Foreskin keratinocyte (primary cell): ENCODE measurements at places on chromosomes 3 and 15.

DNA sequence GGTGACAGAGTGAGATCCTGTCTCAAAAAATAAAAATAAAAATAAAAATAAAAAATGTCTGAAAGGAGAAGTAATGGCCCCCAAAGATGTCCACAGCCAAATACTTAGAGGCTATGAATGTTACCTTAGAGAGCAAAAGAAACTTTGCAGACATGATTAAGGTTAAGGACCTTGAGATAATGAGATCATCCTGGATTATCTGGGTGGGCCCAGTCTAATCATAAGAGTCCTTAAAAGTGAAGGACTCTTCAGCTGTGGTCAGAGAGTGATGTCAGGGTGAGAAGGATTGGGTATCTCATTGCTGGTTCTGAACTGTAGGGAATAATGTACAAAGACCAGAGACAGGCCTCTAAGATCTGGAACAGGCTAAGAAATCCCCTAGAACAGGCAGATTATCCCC is 84.9 kb upstream of the POU1F1 start:
- no peak for DNase-seq

- no peak for DNase-seq
These were observed 83.6 kb downstream of the CLSTN2 start for GRCh38 chr3:140018556-140018955.

GRCh38 chr15:37372064-37372463 is 271.7 kb upstream of the MEIS2 start:
- DNase-seq, result peak; percentile 63

DNA sequence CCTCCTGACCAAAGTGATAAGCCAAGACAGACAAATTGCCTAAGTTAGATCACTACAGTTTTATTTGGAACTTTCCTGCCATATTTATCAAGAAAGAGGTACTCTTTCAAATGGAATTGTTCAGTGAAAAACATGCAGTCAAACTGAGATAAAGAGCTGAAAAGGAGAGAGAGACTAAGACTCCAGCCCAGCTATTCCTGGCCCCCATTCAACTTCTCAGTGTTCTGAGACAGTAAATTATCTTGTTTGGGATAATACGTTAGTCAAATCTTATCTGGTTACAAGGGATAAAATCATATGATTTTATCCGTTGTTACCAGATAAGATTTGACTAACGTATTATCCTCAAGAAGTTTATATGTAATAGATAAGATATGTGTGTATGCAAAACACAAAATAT is 67.6 kb upstream of the CMC1 start:
- no peak for DNase-seq

DNA sequence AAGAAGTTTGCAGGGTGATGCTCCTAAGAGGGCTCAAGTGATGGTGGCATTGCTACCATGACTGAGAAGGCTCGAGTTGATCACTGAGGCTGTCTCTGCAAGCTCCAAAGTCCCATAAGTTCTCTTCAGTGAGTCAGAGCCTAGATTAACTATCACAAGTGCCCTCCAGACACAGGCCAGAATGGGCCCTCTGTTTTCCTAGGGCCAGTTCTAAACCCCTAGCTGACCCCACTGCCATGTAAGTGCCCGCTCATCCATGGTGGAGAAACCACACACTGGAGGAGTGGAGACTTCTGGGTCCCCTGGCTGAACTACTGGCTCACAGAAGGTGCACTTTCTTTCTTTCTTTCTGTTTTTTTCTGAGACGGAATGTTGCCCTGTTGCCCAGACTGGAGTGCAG is 87.6 kb upstream of the WNT5A start:
- no peak for DNase-seq

GRCh38 chr15:65026756-65027155 is 2.7 kb downstream of the MTFMT start:
- no peak for DNase-seq

DNA sequence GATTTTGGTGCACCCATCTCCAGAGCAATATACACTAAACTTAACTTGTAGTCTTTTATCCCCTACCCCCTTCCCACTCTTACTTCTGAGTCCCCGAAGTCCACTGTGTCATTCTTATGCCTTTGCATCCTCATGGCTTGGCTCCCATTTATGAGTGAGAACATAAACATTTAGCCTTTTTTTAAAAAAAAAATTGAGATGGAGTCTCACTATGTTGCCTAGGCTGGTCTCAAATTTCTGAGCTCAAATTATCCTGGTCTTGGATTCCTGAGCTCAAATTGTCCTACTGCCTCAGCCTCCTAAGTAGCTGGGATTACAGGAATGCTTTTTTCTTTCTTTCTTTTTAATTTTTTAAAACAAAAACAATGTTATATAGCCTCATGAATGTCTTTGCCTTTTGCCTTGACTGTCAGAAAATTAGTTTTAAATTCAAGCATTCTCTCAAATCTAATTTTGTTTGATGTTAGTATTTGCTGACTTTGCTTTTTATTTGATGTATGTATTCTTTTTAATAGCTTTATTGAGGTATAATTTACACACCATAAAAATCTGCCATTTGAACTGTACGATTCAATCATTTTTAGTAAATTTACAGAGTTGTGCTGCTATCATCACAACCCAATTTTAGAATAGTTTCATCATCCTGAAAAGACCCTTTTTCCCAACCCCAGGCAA is 46.9 kb downstream of the NFKBIZ start:
- DNase-seq, result no peak

DNA sequence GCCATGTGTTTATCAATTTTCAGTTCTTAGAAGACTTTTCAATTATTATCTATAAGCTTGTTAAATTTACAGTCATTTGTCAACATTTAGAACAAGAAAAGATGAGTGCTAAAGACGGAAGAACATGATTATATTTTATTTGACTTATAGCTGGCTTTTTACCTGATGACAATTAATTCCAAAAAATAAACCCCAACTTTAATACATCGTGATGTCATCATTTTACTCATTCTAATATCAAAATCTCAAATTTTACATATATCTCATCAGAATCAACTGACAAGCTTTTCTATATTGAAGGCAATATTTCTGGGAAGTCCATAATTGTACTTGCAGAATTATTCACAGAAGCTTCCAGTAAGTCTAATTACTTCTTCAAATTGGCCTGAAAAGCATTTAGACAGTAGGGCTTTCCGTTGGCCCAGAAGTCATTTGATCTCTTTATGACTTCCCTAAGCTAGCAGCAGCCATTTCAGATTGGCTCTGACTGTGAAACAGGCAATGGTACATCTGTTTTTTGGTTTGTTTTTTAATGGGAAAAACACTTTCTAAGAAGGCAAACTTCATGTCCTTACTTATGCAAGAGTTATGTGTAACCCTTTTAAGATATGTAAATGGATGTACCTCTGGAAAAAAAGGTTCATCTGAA is 234.7 kb upstream of the PLSCR5 start:
- DNase-seq, result no peak

GRCh38 chr3:150270883-150271590 is 137.1 kb upstream of the TSC22D2 start:
- no peak for DNase-seq
